ENCODE measurements at places on chromosomes 16 and 17.

GRCh38 chr16:30942426-30942806 lies 6.5 kb upstream of the ORAI3 start:
- DNase-seq: no peak

GRCh38 chr17:21082001-21082436 lies 39.2 kb upstream of the USP22 start:
- DNase-seq: no peak

GRCh38 chr17:34161690-34162089 lies 93.4 kb upstream of the CCL2 start:
- no peak for DNase-seq

GRCh38 chr16:57032931-57033330 lies 43.6 kb downstream of the NLRC5 start:
- DNase-seq: no peak

DNA sequence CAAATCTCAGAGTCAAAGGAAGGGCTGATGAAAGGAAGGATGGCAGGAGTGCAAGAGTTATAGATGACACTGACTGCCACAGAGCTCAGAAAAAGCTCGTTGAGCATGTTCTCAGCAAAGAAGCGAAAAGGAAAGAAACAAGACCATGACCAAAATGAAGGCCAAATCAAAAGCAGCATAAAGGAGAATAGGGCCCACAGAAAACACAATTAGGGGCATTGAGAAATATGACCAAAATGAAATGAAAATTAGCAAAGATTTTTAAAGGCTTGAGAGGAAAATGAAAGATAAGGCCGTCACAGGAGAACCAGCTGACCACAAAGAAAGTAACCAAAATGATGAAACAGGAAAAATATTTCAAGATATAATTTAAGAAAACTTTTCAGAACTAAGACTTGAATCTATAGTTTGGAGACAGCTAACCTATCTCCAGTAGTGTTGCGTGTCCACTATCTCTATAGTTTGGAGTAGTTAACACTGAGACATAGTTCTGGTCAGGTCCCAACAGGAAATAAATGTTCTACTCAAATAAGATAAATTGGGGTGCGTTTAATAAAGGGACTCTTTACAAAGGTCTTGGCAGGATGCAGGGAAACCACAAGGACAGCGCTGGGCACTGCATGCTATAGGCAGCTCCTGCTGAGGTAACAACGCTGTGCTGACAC lies 7.9 kb downstream of the PRSS54 start:
- no peak for DNase-seq

- DNase-seq: no peak
Measured at GRCh38 chr16:68646953-68647659, 2.0 kb downstream of the CDH3 start.

DNA sequence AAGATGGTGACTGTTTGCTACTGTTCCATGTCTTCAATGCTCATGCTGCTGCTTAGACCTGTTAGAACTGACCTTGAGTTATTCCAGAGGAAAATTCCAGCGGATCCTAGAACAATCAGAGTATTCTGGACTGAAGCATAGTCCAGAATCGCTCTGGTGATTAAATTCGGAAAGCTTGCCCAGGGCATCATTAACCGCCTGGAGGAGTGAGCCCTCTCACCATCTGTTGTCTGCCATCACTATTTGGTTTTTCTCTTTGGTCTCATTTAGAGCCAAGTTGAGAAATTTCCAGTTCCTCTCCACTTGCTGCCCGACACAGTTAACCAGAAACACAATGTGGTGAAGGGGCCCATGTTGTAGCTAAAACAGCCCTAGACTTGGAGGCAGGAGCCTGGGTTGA lies 104.1 kb downstream of the BMERB1 start:
- DNase-seq: no peak

DNA sequence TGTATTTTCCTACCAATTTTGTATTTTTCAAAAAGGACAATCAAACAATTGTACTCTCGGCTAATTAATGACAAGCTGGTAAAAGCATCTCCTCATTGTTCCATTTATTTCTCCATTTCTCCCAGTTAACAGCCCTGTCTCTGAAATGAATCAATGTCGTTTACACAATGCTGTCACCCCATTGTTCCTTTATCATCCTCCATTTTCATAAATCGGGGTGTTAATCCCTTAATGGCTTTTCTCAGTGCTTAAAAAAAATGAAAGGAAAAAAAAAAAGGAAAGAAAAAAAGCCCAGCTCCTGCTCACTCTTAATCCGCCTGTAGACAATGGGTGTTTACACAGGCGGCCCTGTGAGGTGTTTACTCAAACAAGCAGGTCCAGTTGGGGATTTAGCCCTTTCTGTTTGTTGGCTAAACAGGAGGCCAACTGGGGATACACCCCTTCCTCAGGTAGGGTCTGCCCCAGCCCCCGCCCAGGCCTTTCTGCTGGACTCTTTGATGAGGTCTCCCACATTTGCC lies 86.8 kb upstream of the SALL1 start:
- DNase-seq: no peak

GRCh38 chr17:76261421-76262215 lies 3.5 kb upstream of the UBALD2 start:
- DNase-seq: no peak

DNA sequence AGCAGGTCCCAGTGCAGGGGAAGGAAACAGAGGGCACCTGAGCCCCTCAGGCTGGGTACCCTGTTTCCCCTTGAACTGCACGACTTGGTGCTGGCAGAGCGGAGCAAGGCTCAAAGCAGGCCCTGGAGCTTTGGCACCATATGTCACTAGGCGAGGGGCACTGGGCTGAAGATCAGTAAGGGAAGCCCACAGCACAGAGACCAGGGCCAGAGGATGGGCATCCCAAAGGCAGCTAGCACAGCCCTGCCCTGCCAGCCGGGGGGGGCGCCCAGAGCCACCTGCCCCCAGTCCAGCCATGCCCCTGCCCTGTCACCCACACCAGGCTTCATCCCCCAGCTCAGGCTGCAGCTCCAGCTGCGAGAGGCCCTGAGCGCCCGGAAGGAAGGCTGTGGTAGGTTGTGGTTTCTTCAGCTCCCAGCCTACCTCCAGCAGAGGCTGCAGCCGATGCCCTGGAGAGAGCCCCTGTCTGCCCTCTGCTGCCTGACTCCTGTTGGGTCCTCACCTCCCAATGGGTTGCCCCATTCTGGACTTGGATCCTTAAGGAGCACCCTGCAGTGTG lies 10.9 kb downstream of the NHERF1 start:
- DNase-seq: no peak

DNA sequence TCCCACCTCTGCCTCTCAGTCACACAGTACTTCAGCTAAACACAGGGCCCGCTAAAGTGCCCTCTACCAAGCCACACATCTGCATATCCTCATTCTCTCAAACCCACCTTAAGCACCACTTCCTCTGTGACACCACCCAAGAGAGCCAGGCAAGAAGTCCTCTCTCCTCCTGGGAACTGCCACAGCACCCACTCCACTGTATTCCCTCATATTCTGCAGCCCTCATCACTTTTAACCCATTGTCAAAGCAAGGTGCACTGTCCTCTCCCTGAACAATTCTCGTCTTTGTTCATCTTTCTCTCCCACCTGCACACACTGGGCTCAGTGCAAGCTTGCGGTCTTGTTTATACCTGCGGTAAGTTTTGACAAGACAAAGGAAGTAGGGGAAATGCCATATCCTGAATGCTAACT lies 13.6 kb downstream of the CHD9 start:
- DNase-seq: no peak

- no peak for DNase-seq
Measured at GRCh38 chr16:74657870-74658642, 8.6 kb downstream of the RFWD3 start.

DNA sequence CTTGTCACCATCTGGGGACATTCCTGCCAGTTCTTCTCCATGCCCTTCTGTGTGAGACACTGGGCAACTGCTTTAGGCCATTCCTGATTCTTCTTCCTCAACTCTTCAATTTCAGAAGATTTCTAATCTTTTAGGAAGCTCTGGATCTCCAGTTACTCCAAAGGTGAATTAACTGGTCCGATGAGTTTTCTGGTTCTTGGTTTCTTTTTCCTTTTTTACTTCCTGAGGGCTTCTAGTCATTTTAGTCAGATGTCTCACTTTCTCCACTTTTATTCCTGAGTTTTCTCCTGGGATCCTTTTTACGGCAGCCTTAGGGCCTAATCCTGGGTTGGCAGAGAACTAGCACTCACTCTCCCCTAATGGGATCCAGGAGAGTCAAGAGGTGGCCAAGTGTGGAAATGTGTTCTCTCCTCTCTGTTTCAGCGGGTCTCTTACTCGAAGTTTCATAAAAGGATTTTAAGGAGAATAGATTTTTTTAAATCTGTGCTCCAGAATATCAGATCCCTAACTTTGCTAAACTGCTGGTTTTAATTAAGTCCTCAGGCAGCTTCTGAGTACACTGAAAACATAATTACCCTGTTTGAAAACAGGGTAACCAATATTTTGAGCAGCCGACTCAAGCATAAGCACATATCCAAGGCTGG lies 107.6 kb downstream of the RMI2 start:
- DNase-seq: no peak

DNA sequence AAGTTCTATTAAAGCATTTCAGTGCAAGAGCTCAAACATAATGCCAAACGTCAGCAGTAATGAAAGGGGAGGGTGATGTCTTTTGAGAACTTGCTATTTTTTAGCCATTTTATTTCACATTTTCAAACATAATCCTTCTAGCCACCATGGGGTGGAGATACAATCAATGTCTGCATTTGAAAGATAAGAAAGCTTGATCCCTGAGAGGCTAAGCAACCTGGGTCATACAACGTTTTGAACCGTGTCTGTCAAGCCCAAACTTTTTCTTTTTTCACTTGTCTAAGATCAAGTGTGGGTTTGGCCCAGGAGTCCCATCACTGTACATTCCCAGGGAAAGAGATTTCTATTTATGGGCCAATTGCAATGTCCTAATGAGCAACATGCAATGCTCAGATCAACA lies 331.1 kb downstream of the SLC39A11 start:
- no peak for DNase-seq

GRCh38 chr17:40174514-40174913 lies 2.8 kb upstream of the RAPGEFL1 start:
- no peak for DNase-seq

- DNase-seq: no peak
Measured at GRCh38 chr16:70614208-70614951, 32.0 kb upstream of the IL34 start.

DNA sequence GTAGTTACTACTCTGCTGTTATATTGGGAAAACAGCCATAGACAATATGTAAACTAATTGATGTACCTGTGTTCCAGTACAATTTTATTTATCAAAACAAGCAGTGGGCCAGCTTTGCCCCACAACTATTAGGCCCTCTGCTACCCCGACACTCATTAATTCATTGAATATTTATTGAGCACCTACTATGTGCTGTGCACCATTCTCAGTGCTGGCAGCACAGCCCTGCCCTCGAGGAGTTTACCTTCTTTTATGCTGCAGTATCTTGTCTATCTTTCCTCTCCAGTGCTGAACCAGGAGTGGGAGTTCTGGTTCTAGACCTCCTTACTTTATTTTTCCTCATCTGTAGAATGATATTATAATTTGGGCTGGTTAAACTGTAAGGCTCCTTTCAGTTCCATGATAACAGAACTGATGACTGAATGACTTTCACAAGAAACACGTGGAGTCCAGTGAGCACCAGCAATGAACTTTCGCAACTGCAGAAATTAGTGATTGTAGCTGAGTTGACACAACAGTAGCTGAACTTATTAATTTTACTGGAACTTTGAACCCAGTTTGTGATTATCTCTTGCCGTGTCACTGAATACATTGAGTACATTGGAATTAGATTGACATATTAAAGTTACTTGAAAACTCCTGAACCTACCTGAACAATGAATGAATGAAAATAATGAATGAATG lies 2.4 kb downstream of the GOSR2 start:
- DNase-seq: no peak

DNA sequence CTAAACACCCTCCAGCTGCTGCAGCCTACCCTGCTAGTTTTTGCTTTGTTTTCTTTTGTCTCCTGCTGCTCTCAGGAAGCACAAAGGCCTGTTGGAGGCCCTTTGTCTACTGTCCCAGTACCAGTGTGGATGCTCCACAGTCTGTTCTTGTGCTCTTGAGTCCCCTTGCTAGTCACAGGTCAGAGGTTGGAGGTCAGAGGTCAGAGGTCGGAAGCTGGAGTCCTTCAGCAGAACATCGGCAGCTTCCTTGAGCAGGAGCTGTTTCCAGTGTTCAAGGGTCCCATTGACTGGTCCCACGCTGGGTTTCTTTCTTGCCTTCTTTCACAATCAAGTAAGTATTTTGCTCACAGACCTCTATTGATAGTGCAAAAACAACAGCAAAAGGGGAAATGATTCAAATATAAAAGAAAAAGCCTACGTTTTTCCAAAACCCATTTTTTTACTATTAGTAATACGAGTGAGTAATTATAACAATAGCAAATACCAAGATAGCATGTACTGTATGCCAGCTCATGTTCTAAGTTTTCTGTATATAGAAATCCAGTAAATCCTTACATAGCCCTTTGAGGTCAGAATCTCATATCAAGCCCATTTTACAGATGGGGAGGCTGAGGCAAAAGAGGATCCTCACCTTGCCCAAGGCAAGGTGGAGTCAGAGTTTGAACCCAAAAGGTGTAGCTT lies 10.9 kb upstream of the IL34 start:
- no peak for DNase-seq

GRCh38 chr17:8859804-8860430 lies 7.6 kb downstream of the PIK3R6 start:
- no peak for DNase-seq

DNA sequence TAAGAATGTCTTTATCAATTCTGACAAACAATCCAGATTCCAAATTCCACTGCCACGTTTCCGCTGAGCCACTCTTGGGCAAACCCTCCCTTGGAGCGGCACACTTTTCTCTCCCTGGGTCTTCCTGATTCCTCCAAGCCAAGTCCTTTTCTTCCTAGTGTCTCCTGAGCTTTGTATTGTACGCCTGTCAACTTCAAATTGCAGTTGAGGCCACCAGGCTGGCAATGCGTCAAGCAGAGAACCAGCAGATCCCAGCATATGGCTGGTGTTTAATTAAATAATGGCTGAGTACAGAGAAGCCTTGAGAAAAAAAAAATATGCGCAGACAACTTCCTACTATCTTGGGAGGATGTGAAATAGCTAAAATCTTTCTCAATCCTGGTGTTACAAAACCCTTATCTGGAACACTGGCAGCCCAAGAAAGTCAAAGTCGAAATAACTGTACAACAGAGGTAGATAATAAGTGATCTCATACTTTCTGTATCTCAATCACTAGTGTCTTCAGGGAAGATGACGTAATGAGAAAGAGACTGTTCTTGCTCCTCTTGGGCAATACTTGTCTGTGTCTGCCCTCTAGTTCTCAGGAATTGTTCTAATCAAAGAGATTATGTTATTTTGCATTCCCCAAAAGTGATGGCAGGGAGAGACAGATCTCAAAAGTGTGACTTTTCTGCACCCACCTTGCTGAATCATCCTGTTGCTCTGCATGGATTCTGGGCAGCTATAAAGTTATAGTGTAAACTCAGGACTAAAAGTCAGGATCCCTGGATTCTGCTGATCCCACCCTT lies 15.0 kb downstream of the SMIM36 start:
- no peak for DNase-seq

- DNase-seq: no peak
Measured at GRCh38 chr17:72687886-72688285, 404.6 kb downstream of the SLC39A11 start.

GRCh38 chr17:66829883-66830282 lies 5.0 kb upstream of the CACNG5 start:
- DNase-seq: no peak

- no peak for DNase-seq
Measured at GRCh38 chr17:66423056-66423955, 120.9 kb downstream of the PRKCA start.

GRCh38 chr16:85628645-85629044 lies 15.5 kb downstream of the GSE1 start:
- DNase-seq: no peak

GRCh38 chr16:49912721-49913120 lies 56.8 kb upstream of the ZNF423 start:
- no peak for DNase-seq

- no peak for DNase-seq
Measured at GRCh38 chr17:48207776-48208544, 100.4 kb downstream of the SNX11 start.
